GM12892 (cell line): ENCODE measurements at places on chromosomes 2 and 18.

- DNase-seq: no peak
Measured at GRCh38 chr2:119122663-119123062, 35.9 kb downstream of the C1QL2 start.

DNA sequence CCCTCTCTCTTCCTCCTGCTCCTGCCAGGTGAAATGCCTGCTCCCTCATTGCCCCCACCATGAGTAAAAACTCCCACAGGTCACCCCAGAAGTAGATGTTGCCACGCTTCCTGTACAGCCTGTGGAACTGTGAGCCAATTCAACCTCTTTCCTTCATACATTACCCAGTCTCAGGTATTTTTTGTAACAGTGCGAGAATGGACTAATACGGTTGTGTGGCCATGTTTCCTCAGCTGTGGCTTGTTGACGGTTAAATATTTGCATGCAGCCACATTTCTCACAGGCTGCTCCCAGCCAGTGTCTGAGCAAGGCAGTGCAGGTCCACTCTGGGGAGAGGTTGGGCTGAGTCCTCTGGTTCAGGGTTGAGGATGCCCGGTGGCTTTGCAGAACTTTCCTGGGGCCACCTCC, 27.8 kb upstream of the COPS8 start:
- peak; percentile 26 for DNase-seq

DNA sequence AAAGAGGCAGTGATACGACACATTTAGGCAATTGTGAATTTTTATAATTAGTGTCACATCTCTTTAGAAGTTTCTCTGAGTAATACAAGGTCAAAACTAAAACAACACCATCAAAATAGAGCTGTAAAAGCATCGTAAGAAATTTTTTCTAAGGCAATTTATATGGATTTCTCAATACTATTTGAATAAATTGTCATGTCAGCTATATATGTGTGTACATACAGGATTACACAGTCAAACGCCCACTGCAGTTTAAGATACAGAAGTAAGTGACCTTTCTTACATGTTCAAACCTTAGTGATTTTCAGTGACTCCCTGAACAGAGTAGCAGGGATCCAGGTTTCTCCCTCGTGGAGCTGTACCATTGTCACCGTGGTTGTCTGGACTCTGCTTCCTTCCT, 129.1 kb upstream of the CBLN2 start:
- no peak for DNase-seq

DNA sequence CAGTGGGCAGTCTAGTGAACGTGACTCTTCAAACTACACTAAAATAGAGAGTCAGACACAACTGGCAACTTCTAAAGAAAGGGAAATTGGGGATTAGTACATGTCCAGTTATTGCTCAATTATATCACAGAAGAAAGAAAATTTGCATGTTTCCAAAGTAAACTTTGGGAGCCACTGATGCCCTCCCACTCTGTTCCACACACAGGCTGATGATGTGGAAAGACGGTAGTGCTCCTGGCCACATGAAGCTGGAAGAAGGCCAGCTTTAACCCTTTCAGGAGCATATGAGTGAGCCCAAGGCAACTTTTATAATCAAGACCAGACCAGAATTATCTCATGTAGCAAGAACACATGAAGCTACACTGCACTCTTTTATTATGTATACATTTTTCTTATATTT, 141.0 kb downstream of the NR4A2 start:
- no peak for DNase-seq

GRCh38 chr18:26579941-26580618, 31.7 kb upstream of the KCTD1 start:
- DNase-seq: no peak

DNA sequence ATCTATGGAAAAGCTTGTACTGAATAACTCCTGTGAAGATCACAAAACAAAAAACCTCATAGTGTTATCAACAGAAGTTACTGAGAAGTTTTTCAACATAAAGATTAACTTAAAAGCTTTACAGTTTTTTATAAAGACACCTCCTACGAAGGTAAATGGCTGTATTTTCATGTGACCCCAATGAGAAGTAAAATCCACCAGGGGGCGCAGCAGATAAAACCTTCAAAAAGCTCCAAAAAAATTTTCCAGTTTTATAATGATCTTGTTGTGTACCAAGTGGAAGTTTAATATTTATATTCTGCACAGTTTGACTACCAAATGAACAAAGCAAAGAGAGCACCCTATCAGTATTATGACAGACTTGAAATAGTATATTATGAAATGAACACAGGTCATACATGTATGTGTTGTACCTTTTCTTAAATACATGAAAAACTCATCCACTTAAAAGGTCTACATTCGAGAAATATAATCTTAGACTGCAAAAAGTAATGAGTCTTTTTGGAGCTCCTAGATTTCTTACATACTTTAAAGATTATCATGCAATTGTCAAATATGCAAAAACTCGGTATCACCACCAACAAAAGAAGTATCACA, 38.5 kb downstream of the PNO1 start:
- DNase-seq: no peak
